ENCODE measurements at places on chromosomes 7 and 10.

GRCh38 chr7:152395112-152395511, 40.7 kb downstream of the KMT2C start:
- no peak for DNase-seq

- DNase-seq = peak; percentile 11
Observed at GRCh38 chr7:115271332-115272235, 349.7 kb downstream of the MDFIC start.

- no peak for DNase-seq
Observed at GRCh38 chr7:141103847-141104429, 30.1 kb downstream of the TMEM178B start.

- no peak for DNase-seq
Observed at GRCh38 chr7:115085421-115085820, 163.5 kb downstream of the MDFIC start.

DNA sequence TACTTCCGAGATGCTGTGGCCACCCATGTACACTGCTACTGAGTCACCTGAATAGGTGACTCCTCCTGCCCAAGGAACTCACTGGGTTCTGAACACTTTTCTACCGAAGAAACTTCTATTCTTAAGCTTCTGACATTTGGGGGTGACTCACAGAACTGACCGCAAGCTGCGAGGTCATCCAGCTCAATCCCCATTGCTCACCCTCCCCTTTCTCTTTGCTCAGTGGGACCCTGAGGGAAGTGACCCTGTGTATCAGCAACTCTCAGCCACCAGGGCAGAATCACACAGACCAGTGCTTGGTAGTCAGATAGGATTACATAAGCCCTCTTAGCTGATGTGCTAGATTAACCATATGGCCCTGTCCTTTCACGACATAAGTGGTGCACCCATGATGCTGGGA, 46.3 kb downstream of the INSYN2A start:
- no peak for DNase-seq

DNA sequence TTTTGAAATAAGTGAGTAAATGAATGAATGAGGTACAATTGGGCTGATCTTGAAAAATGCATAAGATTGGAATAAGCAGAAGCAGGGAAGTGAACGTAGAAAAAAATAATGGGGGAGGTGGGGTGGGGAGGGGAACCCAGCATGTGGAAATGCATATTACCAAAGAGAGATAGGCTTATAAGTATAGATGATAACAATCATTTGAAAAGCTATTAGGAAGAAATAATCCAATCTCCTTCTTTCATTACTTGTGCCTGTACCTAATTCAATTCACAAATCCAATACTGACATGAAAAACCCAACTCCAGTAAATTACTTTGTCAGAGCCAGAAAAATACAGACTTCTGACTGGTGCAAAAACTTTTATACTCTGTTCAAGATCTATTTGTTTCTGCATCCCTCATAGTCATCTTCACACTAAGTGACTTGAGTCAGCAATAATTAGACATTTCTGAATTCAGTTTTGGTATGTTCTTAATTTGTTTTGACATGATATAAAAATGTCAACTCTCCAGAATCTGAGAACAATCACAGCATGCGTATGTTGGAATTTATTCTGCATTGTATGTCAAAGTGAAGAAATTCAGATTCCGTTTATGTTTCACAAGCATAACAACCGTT, 99.2 kb downstream of the IQUB start:
- DNase-seq = no peak

- DNase-seq = no peak
Observed at GRCh38 chr10:8365935-8366911, 311.7 kb downstream of the GATA3 start.

- DNase-seq = no peak
Observed at GRCh38 chr10:23417254-23417653, 21.6 kb upstream of the OTUD1 start.

DNA sequence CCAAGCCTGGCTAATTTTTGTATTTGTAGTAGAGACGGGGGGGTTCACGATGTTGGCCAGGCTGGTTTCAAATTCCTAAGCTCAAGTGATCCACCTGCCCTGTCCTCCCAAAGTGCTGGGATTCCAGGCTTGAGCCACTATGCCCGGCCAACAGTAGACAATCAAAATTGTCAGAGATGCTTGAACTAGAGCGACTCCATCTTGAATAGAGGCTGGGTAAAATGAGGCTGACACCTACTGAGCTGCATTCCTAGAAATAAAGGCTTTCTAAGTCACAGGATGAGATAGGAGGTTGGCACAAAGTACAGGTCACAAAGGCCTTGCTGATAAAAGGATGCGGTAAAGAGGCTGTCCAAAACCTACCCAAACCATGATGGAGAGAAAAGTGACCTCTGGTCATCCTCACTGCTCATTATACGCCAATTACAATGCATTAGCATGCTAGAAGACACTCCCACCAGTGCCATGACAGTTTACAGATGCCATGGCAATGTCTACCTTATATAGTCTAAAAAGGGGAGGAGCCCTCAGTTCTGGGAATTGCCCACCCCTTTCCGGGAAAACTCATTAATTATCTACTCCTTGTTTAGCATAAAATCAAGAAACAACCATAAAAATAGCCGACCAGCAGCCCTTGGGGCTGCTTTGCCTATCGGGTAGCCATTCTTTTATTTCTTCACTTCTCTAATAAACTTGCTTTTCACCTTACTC, 134.5 kb downstream of the BAMBI start:
- no peak for DNase-seq

GRCh38 chr10:78750418-78750817, 318.3 kb upstream of the ZMIZ1 start:
- DNase-seq = no peak

DNA sequence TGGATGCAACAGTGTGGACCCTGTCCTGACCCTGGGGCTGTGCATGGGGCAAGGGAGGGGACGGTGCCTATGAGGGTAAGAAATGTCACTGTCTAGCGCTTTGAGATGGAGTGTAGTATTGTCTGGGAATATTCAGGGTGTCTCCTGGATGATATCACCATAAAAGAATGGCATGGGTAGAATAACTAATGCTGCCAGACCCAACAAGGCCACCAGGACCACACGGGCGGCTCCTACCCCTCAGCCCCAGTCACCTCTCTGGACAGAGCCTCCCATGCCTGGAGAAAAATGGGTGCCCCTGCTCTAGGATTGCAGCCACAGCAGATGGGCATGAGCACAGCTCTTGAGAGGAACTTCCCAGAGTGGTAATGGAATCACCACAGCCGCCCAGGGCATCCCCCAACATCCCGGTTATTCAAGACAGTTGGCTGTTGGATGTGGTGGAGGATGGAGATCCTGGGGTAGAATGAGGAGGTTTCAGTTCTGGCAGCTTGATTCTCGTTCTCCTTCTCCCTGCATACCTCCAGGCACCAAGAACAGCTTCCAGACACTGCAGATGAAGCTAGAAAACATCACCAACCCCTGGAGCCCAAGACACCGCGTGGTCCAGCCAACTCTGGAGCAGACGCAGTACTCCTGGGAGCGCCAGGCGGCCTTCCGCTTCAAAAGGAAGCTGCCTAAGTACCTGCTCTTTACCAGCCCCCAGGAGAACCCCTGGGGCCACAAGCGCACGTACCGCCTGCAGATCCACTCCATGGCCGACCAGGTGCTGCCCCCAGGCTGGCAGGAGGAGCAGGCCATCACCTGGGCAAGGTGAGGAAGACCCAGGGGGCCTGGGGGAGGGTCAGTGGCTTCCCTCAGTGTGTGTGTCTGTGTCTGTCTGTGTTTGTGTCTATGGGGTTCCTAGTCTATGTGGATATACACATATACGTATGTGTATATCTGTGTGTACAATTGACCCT, 6.2 kb downstream of the AOC1 start:
- no peak for DNase-seq

DNA sequence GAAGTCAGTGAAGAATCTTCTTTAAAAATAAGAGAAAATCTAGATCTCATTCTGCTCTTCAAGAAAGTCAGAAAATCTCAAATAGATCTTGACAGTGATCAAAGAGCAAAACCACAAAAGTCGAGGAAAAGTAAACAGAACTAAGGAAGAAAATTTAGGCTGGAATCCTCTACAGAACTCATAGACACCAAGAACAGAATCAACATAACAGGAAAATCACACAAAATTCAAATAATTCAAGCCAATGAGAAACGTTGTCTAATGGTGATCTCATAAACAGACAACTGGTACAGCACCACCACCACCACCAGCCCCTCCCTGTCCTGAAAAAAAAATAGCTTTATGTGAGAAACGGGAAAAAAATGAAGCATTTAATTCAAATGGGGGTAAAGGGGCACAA, 6.9 kb downstream of the ITGB1 start:
- DNase-seq = no peak

GRCh38 chr10:51910189-51910588, 210.8 kb upstream of the CSTF2T start:
- no peak for DNase-seq

GRCh38 chr7:153920126-153920525, 132.1 kb upstream of the DPP6 start:
- DNase-seq = no peak

- DNase-seq = no peak
Observed at GRCh38 chr7:19024261-19024660, 93.2 kb downstream of the TWIST1 start.

DNA sequence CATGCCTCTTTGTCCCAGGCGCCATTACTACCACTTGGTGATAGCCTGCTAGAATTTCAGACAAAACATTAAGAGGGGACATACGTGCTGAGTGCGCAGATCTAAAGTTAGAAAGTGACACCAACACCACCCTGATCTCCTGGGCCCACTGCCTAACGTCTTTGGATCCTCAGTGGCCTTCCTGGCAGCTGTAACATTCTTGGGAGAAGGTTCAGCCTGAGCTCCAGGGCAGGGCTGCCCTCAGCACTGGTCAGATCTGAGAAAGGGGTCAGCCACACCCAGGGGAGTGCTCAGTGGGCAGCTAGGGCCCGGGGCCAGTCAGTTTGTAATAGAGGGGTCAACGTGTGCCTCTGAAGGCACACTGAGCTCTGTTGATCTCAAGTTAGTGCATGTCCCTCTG, 48.4 kb downstream of the ZCCHC24 start:
- no peak for DNase-seq

GRCh38 chr10:72658696-72659400, 33.0 kb upstream of the MICU1 start:
- no peak for DNase-seq

DNA sequence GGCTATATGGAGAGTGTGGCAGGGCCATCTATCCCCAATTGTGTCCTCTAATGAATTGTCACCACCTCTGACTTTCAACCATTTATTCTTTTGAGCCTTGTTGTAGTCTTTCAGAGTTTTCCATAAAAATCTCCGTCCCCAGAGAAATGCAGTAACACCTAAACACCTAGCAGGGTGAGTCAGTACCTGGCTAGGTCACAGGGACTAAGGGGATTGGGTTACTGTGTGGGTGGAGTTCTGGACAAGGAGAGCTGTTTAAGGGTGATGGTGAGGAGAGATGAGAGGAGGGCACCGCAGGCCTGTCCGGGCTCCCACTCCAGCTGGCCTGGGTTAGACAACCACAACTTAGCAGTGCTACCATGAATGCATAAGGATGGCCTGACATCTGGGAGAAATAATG, 186.2 kb upstream of the LYZL1 start:
- no peak for DNase-seq

GRCh38 chr10:28810057-28810870, 132.9 kb downstream of the BAMBI start:
- no peak for DNase-seq

DNA sequence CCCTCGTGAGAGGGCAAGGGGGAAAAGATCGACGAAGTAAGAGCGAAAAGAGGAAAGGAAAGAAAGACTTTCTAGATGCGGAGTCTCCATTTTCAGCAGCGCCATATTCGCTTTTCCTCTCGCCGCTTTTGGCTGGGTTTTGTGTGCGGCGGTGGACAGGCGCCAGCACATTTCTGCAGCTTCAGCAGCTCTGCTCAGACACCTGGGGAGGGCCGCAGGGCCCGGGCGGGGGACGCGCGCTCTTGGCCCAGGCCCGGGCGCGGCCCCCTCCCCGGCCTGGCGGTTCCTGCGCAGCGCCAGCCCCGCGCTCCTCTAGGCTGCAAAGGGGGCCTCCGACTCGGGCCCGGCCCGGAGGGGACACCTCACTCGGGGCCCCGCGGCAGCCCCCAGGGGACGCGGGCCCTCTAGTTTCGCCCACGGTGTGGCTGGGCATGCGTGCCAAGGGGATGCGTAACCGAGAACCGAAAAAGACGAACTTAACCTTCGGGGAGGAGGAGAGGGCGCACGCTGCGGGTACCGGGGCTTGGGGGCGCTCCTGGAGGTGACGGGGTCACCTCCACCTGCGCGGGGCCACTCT, 34.5 kb upstream of the EBLN1 start:
- DNase-seq = peak; percentile 83

DNA sequence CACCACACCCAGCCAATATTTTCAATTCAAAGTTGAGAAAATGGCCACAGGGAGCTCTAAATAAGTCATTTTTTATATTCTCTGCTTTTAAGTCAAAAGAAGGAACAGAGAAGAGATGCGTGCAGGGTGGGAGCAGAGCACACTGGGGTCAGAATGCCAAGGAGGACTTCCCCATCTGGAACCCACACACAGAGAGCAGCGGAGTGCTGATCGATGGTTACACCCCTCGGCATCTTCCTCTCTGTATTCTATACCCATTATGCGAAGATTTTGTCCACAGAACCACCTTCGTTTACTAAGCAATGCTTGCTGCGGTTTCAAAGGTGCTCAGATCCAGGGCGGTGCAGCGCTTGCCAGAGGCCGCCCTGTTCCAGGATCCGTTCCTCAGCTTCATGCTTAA, 91.3 kb upstream of the RHEB start:
- DNase-seq = no peak

DNA sequence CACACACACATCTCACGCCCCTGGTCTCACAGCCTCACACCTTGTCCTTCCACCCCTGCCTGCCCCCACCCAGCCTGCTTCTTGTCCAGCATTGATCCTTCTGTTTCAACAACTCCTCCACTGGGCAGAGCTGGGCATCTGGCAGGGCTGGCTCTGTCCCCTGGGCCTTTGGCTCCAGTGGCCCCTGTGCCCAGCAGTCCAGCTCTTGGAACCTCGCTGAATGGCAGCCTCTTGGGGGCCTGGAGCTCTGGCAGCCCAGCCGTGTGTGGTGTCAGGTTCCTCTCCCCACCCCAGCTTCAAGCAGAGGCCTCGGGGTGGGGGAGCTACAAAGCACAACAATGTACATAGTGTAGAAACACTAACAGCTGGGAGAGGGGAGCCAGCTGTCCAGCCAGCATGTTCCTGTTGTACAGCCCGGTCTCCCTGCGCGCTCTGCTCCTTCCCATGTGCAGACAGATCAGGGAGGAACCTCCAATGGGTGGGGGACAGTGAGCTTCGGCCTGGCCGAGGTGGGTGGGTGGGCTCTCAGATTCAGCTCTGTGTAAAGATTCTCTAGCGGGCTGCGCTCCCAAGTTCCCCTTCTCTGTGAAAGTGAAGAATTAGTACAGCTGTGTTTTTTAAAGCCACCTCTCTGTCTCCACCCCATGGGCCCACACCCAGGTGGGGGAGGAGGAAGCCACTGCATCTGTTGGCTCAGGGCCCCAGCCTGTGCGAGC, 19.4 kb downstream of the ZMIZ2 start:
- peak; percentile 18 for DNase-seq

- DNase-seq = no peak
Observed at GRCh38 chr10:88048312-88048711, 184.9 kb downstream of the PTEN start.

- DNase-seq = no peak
Observed at GRCh38 chr7:34787586-34787985, 129.6 kb downstream of the NPSR1 start.

GRCh38 chr10:75916906-75917305, 485.5 kb downstream of the LRMDA start:
- no peak for DNase-seq

Measured in NCI-H1092 treated with DMSO at 0.1 percent for 48 hours (cell line).